ENCODE measurements at places on chromosomes 3 and 15.

DNA sequence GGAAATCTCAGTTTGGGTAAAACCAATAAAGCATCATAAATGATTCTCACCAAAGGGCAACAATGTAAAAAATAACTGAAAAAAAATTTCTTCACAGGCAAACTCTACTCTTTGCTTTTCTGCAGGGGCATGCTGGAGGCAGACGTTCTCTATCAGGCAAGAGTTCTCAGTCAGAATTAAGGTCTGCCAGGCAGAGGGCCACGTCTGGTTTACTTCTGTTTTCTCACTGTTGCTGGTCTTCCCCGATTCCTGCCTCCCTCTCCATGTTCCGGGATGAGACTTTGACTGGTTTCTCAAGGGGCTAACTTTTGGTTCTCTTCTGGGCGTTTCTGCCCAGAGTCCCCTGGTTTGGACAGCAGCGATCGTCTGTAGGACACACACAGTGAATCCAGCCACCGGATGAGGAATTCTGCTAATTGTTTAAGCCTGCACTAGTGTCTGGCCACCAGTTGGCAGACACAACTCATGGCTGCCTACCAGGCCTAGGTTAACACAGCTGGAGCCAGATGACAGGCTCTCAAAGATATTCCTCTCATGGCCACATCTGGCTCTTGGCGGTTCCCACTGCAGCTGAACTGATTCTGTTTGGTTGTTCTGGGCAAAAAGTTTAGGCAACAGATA, 273.1 kb downstream of the FOXP1 start:
- H3K36me3 ChIP-seq = peaks cover 11% of the 10 kb centered on the region
- peak overlapping the region; percentile 51 for H3K4me3 ChIP-seq
- peaks cover 38% of the 10 kb centered on the region for H3K4me1 ChIP-seq
- DNase-seq = peak; percentile 9
- H3K27me3 ChIP-seq = no peaks in the 10 kb centered on the region

DNA sequence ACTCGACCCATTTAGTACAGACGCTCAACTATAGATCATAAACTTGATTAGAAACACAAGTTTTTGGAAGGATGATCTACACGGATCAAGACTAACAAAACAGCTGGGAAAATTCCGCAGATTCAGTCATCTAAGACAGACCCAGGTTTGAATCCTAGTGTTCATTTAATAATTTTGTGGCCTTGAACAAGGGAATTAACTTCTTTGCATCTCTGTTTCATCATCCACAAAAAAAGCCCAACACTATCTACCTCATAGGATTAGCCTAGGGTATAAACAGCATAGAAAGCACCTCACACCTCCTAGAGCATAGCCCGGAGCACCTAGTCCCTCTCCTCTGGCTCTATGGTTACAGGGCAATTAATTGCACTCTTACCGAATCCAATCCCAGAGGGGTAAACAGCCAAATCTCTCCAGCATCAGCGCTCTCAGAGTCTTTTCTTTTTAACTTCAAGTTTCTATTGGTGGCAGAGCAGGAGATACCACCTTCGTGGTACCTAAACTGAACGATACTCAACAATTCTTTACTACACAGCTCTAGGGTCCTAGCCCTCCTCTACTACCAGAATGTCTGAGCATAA, 3.5 kb downstream of the TBL1XR1 start:
- H3K27me3 ChIP-seq = peaks cover 4% of the 10 kb centered on the region
- H3K27ac ChIP-seq = no peak overlapping the region
- no peak for DNase-seq
- H3K36me3 ChIP-seq = no peaks in the 10 kb centered on the region
- H3K4me1 ChIP-seq = peaks cover 44% of the 10 kb centered on the region

GRCh38 chr3:11480663-11481298, 162.9 kb downstream of the VGLL4 start:
- H3K4me3 ChIP-seq = no peak overlapping the region
- no peaks in the 10 kb centered on the region for H3K4me1 ChIP-seq

GRCh38 chr3:105527949-105528348, 161.2 kb downstream of the ALCAM start:
- H3K4me1 ChIP-seq = no peaks in the 10 kb centered on the region
- H3K27ac ChIP-seq = no peak overlapping the region

GRCh38 chr3:61169621-61170251, 81.5 kb downstream of the FHIT start:
- no peaks in the 10 kb centered on the region for H3K36me3 ChIP-seq
- H3K27ac ChIP-seq = no peak overlapping the region
- no peaks in the 10 kb centered on the region for H3K4me1 ChIP-seq
- no peak for DNase-seq

- no peak overlapping the region for H3K4me3 ChIP-seq
- no peak for DNase-seq
- no peak overlapping the region for H3K27ac ChIP-seq
- H3K36me3 ChIP-seq = peaks cover 4% of the 10 kb centered on the region
- H3K27me3 ChIP-seq = peaks cover 16% of the 10 kb centered on the region
These were observed 3.0 kb downstream of the CYP8B1 start for GRCh38 chr3:42872718-42873117.

GRCh38 chr3:94117729-94118128, 54.9 kb downstream of the NSUN3 start:
- no peak for DNase-seq
- no peak overlapping the region for H3K4me3 ChIP-seq
- H3K27ac ChIP-seq = no peak overlapping the region
- no peaks in the 10 kb centered on the region for H3K4me1 ChIP-seq

DNA sequence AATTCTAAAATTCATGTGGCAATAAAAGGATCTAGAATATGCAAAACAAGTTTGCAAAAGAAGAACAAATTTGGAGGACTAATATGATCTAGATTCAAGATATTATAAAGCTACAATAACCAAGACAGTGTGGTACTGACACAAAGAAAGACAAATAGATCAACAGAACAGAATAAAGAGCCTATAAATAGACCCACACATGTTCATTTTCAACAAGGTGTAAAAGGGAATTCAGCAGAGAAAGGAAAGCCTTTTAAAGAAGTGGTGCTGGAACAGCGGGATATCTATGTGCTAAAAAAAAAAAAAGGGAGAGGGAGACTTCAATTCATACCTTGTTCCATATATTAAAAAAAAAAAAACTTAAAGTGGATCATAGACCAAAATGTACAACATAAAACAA, 149.0 kb downstream of the WDR76 start:
- no peak overlapping the region for H3K4me3 ChIP-seq
- no peaks in the 10 kb centered on the region for H3K4me1 ChIP-seq
- peaks cover 32% of the 10 kb centered on the region for H3K27me3 ChIP-seq
- no peaks in the 10 kb centered on the region for H3K36me3 ChIP-seq
- no peak for DNase-seq

DNA sequence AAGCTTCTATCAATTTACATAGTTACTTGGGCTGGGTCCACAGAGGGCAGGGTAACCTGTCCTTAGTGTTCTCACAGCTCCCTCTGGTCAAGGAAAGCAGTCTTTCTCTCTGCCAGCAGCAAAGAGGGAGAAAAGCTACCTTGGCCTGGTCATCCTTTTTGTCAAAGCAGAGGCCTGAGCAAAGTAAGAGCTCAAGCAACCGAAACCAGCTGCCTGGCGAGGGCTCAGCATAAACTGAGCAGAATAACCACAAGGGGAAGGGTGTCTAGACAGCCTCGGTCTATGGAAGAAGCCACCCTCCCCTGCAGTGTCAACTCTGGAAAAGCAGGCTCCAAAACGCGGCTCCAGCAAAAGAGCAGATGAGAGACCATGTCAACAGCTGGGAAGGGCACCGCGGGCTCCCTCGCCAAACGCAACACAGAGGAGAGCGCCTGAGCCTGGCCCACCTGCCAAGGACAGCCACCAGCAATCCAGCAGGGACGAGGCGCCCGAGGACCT, 17.4 kb downstream of the LRIG1 start:
- H3K4me3 ChIP-seq = no peak overlapping the region
- no peak for DNase-seq
- peak overlapping the region; percentile 38 for H3K27ac ChIP-seq
- peaks cover 37% of the 10 kb centered on the region for H3K4me1 ChIP-seq
- H3K27me3 ChIP-seq = peaks cover 6% of the 10 kb centered on the region
- H3K36me3 ChIP-seq = peaks cover 11% of the 10 kb centered on the region
